H4 (cell line): ENCODE measurements at places on chromosomes 4 and X. TPM values are rescaled to one million over a fixed set of nuclear protein-coding genes. Genes with fewer than 3 reads are reported as not detected.

Gene ZNF185
- 0.37 and 0.62 TPM in 2 replicates for total RNA-seq

Gene NXF2
- total RNA-seq, result 0.15 TPM in 1 of 2 replicates, not detected in the other

Gene CXCR3
- total RNA-seq, result not detected in 2 replicates

Gene GABRQ
- total RNA-seq, result 5.9 and 6.1 TPM in 2 replicates

Gene ARHGAP6
- 0.14 and 0.66 TPM in 2 replicates for total RNA-seq

GRCh38 chrX:79107891-79108718, 36.4 kb upstream of the GPR174 start:
- no peak for DNase-seq

DNA sequence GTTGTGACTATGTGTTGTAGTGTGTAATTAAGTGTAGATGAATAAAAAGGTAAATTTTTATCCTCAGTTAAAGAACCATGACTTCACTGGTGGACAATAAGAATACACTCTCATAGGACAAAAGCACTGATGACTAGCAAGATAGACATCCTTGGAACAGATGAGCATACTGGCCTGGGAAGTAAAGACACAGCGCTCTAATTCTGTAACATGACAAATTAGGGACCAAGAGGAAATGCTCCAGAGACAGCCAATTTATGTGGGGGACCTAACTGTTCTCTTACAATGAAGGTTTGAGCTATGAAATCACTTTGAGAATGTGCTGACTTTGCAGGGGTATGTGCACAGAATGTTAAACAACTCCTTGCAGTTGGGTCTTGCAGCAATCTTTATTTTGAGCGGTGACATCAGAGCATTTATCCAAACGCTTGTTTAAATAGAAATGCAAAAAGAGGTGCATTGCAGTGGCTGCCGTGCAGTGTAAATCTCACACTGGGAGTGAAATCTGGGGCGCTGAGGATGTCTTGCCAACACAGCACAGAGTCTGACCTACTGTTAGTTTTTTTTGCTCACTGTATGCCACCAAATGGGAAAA, 109.3 kb downstream of the MAGEC2 start:
- DNase-seq, result no peak

- DNase-seq, result no peak
Observed at GRCh38 chr4:139142980-139143379, 34.0 kb downstream of the ELF2 start.

DNA sequence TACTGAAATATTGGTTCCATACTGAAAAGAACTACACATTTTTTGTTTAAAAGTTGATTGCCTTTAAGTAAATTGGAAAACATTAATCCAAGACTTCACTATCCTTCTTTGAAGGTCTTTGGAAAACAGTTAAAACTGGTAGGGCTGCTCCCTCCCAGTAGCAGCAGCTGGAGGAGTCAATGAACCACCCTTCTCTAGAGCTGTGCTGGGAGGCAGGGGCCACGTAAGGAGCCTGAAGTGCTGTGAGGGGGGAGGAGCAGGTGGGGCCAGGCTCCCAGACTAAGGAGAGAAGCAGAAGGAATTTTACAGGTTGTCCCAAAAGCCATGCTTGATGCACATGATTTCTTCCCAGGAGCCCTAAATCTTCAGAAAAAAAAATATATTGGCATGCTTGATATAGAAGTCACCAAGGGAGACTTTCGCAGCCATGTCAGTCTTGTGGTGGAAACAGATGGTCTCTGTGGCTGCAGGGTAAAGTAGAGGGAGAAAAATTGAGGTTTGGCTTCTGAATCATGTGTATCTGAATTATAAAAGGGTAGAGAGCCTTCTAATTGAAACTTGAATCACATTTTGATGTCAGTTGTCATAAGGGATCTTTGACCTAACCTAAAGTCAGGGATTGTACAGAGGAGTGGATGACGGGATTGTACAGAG, 673.2 kb upstream of the FRG1 start:
- DNase-seq, result no peak

DNA sequence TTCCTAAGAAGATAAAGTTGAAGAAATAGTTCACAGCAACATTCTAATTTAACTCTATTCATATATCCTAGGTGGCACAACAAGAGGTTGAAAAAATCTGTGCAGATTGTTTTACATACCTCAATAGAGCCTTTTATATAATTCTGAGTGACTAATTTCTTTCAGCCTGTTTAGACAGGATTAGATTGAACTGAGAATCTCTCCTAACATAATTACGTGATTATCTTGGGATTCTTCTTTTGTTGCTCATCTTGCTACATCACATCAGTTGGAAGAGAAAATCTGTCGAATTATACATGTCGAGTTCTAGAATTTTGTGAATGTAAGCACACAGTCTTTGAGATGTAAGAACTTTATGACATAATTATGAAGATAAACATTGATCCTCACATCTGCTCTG, 1873.7 kb upstream of the IGFBP7 start:
- no peak for DNase-seq

DNA sequence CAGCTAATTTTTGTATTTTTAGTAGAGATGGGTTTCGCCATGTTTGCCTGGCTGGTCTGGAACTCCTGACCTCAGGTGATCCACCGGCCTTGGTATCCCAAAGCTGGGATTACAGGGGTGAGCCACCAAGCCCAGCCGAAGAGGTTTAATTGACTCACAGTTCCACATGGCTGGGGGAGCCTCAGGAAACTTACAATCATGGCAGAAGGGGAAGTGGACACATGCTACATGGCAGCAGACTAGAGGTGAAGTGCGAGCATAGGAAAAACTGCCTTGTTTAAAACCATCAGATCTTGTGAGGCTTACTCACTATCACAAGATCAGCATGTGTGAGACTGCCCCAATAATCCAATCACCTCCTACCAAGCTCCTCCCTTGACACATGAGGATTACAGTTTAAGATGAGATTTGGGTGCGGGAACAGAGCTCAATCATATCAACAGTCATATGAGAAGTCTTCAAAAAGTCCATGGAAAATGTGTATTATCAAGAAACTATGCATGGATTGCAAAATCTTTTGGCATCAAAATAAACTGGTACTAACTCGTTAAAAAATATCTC, 25.8 kb upstream of the RPL39 start:
- DNase-seq, result no peak

- DNase-seq, result peak; percentile 25
Observed at GRCh38 chrX:8731559-8732395, at the start of gene ANOS1. Gene ANOS1, minus strand, starts transcription at chrX:8732137. Its CDS starts 101 bp downstream, at chrX:8732036.

- no peak for DNase-seq
Observed at GRCh38 chr4:39285853-39286252, 80.3 kb downstream of the RFC1 start.

- no peak for DNase-seq
Observed at GRCh38 chr4:7223541-7223940, 31.2 kb downstream of the SORCS2 start.

DNA sequence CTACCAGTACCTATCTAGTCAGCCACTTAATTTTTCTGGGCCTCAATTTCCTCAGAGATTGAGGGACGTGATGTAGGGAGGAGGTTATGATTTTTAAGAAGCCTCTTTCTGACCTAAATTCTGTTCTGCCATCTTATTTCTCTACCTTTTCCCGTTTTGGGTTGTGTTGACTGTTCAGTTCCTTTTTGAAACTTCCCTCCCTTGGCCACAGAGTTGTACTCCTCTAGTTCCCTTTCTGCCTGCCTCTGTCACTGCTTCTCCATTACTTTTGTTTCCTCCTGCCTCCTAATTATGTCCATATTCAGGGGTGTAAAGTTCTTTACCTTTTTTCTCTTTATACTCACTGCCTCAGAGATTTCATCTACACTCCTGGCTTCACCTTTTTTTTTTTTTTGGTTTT, 25.4 kb downstream of the CLCN5 start:
- no peak for DNase-seq

DNA sequence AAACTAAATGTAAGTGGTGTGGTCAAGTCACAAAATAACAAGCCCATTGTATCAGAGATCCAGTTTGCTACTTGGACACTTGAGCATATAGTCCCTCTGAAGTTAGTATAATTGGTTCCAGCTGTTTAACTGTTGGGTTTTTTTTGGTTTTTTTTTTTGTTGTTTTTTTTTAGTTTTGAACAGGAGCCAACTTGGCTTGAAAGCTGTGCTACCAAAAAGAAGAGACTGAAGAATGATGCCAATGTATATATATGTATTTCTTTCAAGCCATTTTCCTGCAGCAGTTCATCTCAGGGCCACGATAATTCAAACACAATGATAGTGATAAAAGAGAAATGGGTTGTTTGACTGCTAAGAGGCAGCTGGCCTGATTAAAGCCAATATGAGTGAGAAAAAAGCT, 138.3 kb downstream of the PCDH18 start:
- no peak for DNase-seq
